ENCODE measurements at places on chromosomes 4 and X.

- no peak for DNase-seq
Measured at GRCh38 chr4:113725963-113726362, 35.6 kb downstream of the CAMK2D start.

DNA sequence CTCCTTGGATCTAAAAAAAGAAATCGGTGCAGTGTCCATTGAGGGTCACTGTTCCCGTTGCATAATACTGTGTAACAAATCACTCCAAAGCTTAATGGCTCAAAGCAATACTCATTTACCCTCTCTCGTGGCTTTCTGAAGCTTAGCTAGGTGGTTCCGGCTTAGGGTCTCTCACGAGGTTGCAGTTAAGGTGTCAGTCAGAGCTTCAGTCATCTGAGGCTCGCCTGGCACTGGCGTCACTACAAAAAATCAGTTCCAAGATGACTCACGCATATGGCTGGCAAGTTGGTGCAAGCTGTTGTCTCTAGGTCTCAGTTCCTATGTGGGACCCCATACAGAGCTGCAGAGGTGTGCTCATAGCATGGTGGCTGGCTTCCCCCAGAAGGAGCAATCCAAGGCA lies 91.0 kb downstream of the BEND2 start:
- no peak for DNase-seq

- DNase-seq, result no peak
Measured at GRCh38 chr4:90211174-90211573, 84.0 kb downstream of the CCSER1 start.

DNA sequence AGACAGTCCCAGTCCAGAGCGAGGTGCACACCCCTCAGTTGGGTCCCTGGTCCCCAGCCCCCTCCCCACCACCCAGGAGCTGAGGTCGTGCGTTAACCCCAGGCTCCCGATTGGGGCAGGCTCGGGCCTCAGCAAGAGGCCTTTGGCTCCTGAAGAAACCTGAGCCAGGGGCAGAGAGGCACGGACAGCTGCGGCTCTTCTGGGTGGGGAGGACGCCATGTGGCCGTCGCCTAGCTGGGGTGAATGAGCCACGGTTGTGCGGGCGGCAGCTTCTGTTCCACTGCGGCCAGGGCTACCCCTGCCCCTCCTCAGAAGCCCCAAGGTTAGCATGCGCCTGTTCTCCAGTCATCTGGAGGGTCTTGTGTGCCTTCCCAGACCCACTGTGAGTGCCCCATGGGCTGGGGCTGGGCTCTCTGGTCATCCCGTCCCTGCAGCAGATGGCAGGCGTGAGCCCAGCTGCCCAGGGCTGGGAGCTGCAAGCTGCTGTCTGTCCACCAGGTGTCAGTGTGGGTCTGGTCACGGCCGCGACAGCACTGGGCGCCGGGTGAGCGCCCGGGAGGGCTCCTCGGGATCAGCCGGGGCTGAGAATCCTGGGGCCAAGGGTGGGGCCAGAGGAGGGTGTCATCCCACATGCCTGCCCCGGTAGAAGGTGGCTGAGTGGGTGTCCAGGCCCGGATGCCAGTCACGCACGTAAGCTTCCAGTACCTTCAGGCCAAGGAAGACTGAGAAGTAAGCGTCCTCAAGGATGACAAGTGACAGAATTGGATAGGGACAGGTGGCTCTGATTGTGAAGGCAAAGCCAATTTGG lies 21.9 kb downstream of the ATP2B3 start:
- peak; percentile 30 for DNase-seq

GRCh38 chr4:1896658-1896991 lies 25.4 kb downstream of the NSD2 start:
- DNase-seq, result no peak

DNA sequence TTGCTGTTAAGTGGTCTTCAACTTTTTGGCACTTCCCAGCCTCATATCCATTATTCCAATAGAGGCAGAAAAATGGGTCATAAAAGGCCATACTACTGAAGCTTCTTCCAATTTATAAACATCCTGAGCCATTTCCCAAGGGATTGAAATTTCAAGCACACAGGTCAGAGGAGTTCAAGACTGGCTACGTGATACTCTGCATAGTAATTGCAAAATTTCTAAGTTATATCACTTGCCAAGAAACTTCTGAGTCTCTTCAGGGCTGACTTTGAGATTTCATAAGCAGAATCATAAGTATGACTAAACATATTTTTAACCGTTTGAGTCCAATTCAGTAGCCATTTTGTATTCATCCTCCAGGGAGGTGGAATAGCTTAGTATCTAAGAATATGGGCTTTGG lies 75.6 kb upstream of the RXFP1 start:
- no peak for DNase-seq

GRCh38 chrX:9048801-9049200 lies 14.9 kb upstream of the FAM9B start:
- DNase-seq, result no peak
